ENCODE measurements at places on chromosomes 12 and 14.
A peak's percentile ranks its signal among the peaks of the same experiment; 100 is the strongest.

- no peak for DNase-seq
Observed at GRCh38 chr14:55589171-55589570, 9.2 kb downstream of the KTN1 start.

- DNase-seq = peak; percentile 84
Observed at GRCh38 chr12:26867080-26867479, 34.1 kb upstream of the ITPR2 start.

DNA sequence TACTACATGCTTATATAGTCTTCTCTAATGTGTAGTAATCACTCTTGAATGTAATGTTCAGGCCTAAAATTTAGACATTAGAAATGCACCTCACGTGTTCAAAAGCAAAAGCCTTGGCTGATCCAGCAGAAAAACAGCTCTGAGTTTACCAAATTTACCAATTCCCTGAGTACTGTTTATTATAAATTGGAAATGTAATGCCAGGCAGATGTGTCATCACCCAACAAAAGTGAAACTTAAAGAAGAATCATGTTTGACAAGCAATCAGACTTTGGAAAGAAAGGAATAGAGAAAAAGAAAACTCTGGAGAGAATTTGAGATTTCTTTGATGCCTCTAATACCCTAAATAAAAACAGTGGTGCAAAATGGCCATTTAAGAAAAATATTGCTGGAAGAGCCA lies 26.5 kb upstream of the STRAP start:
- DNase-seq = no peak

GRCh38 chr14:90491911-90492531 lies 95.2 kb downstream of the CALM1 start:
- DNase-seq = no peak

- peak; percentile 50 for DNase-seq
Observed at GRCh38 chr12:103716517-103717196, 124.4 kb downstream of the NT5DC3 start.

GRCh38 chr14:73753887-73754795 lies 40.0 kb upstream of the PNMA1 start:
- peak; percentile 95 for DNase-seq

- no peak for DNase-seq
Observed at GRCh38 chr12:108584456-108585065, 13.3 kb downstream of the TMEM119 start.

DNA sequence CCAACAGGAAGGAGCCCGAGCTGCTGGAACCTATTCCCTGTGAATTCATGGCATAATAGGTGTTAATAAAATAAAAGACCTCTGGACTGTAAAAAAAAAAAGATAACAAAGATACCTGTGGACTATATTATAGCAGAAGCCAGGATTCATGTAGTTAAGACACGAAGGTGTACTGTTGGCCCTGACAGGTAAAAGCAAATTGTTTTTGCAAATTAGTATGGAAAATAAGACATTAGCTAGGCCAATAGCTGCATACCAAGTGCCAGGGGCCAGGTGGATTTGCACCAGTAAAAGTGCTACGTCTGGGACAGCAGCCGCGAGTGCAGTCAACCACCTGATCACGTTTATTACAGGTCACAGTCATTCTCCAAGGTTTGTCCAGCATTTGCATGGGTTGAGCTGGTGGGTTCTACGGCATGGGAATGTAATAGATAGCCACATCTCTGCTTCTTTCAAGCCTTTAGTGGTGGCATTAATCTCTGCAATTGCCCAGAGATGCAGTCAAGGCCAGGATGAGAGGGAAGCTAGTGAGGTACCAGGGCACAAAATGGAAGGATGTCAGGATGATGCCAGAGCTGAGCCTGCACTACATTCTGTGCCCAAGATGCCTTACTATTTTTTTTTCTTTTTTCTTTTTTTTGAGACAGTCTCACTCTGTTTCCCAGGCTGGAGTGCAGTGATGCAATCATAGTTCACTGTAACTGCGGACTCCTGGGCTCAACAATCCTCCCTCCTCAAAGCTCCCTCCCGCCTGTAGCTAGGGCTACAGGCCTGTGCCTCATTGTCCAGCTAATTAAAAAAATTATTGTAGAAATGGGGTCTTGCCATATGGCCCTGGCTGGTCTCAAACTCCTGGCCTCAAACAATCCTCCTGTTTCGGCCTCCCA lies 26.3 kb downstream of the TNFAIP2 start:
- DNase-seq = no peak

DNA sequence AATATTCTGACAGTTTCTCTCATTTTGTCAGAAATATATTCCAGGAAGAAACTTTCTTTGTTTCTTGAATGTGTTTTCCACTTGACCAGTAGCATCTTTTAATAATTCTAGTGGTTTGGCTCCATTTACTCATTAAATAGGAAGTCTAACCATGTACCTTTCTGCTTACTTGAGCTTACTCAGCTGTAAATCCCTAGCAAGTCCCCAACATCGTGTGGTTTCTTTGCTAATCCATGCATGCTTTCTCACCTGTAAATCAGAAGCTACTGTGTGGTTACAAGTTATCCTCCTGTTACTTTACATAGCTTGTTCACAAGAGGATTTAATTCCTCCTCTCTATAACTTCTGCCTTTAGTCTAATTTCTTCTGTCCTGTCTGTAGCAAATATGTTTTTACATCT lies 227.7 kb downstream of the FSCB start:
- no peak for DNase-seq

- DNase-seq = no peak
Observed at GRCh38 chr14:32786886-32787285, 151.8 kb upstream of the NPAS3 start.

DNA sequence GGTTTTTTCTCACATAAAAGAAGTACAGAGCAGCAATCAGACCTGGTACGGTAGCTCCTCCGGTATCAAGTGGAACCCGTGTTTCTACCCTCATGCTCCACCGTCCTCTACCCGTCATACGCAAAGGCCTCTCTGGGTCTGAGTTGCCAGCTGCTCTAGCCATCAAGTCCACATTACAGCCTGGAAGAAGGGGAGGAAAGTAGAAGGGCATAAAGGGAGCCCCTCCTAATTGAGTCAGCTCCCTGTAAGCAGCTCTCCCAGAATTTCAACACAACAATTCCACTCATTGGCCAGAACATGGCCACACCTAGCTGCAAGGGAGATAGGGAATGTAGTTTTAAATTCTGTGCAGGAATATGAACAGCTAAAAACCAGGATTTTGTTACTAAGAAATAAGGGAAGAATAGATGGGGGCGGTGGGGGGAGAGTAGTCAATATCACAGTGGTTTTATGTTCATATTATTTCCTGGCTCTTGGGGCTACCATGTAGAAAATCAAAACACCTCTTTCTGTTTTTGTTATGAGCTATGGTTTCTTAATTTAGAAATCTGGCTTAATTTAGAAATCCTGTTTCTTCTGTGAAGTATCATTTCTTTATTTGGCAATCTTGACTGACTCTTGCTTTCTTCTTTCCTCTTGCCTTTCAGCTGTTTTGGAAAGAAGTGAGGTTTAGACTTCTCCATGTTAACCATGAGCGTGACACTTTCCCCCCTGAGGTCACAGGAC lies 103.9 kb downstream of the AKAP6 start:
- DNase-seq = no peak

DNA sequence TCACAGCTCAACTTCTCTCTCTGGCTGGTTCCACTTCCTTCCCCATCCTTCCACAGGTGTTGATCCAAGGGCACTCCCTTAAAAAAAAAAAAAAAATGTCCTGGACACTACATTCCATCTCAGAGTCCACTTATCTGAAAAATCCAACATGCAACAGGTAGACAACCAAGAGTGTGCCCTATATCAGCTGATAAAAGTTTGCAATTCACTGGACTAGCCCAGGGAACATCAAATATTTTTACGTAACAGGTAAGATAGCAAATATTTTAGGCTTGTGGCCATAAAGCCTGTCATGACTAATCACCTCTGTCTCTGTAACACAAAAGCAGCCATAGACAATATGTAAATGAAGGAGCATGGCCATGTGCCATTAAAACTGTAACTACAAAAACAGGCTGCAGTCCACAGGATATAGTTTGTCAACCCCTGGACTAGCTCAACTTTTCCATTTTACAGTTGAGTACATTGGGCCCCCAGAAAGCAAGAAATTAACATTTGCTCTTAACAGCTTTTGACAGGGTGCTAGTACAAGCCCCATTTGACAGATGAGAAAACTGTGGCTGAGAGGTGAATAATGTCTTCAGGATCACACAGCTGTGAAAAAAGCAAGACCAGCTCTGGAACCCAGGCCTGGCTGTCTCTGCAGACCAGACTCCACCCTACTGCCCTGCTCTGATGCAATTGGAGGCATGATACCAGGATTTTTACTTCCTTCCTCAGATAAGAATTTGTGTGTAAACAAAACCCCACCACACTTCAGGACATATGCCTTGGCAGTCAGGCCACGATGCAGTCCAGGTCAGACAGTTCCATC lies 68.9 kb downstream of the CMKLR1 start:
- peak; percentile 7 for DNase-seq

GRCh38 chr12:111822886-111823285 lies 19.1 kb upstream of the MAPKAPK5 start:
- DNase-seq = peak; percentile 45

- DNase-seq = no peak
Observed at GRCh38 chr12:131806674-131807073, 21.5 kb upstream of the MMP17 start.

- DNase-seq = no peak
Observed at GRCh38 chr14:100028990-100029677, 36.1 kb upstream of the EVL start.

- peak; percentile 66 for DNase-seq
Observed at GRCh38 chr12:69639400-69640016, 28.8 kb upstream of the LRRC10 start.
